ENCODE measurements at places on chromosomes 4 and X.
A peak's percentile ranks its signal among the peaks of the same experiment; 100 is the strongest.

DNA sequence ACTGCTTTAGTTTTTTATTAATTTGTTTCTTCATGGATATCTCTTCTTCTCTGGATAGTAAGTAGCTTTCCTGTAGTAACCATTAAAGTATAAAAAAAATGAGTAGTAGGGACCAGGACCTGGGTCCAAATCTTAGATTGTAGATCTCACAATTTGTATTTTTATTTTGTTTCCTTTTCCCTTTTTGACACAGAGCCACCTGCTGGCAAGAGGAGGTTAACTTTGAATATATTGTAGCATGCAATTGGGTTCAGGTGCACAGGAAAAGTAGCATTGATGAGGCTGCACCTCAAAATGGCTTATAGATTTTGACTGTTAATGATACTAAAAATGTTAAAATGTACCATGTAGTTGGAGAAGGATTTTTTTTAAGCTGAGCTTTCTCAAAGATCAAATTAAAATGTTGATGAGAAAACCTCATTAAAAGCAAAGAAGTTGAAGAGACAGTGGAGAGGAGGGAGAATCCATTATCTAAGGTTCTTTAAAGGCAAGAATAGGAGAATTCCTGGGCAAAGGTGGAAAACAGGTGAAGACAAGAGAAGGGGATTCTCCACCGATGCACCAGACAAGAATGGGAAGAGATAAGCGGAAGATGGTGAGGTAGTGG lies 48.3 kb upstream of the HPGDS start:
- DNase-seq, result peak; percentile 7

- DNase-seq, result no peak
Measured at GRCh38 chr4:8538703-8539567, 41.3 kb upstream of the GPR78 start.

GRCh38 chrX:129600981-129601424 lies 53.8 kb downstream of the APLN start:
- no peak for DNase-seq

DNA sequence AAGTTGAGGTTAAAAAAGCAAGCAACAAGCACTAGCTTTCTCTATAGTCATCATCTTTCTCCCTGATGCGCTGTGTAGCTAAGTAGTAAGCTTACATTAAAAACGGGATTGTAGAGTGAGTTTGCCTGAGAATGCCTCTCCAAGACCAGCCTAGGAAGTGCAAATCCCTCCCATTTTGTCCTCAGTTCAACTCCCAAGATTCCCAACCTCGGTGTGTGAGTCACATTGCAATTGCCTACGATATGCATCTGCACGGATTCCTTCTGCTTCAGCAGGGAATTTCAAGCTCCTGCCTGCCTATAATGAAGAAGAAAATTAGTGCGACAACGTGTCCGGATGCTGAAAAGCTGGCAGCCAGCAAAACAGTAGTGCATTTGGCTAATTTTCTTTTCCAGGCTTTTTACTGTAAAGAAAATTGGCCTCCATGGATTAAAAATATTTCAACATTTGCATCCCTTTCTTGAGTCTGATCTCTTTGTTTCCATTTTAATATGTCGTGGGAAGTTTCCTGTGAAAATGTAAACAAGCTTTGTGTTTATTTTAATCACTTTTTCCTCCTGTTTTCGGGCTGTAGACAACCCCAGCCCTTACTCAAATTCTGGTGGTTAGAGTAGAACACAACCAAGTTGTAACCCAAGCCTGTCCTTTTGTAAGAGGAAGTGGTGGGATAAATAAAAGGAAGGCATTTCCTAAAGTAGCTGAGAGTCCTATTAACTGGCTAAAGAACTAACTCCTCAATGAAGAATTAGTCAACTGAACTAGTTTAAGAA lies 58.4 kb upstream of the TET2 start:
- no peak for DNase-seq

- no peak for DNase-seq
Measured at GRCh38 chrX:112967341-112967740, 126.7 kb upstream of the AMOT start.

GRCh38 chr4:76594173-76594572 lies 159.1 kb downstream of the SHROOM3 start:
- DNase-seq, result no peak

DNA sequence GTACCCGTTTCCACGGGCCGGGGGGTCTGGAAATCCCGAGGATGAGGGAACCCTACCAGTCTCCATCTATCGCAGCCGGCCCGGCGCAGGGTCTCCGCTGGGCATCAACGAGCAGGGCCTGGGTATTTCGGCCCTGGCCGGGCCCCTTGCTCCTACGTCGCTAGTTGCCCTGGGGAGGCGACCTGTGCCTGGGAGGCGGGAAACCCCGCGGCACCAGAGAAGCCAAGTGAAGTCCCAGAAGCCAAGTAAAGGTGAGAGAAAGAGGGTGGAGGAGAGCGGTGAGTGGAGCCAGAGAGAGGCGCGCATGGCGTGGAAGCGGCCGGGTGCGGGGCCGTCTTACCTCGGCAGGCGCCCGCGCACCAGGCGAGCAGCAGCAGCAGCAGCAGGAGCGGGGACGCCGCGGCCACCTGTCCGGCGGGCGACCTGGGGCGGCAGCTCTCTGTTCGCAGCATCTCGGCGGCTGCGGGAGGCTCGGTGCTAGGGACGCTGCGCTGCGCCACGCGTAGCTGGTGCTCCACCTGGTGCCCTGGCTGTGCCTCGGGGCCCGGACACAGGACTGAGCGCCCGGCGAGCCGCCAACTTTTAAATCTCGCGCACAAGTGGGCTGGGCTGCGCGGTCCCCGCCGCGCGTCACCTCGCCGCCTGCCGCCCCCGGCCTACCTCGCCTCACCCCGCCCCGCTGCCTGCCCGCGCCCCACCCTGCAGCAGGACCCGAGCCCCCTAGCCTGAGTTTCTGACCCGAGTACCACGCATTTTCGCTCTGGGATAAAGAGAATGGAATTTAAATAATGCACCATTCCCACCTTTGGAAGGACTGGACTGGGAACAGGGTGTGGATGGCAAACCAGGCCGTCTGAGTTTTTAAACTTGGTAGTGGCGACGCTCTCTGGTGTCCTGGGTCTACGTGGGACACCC lies at the start of gene NMU:
TSS of gene NMU (minus strand) at position 558 of the 915 bp plus-strand sequence. CDS start at position 452, 106 bp downstream.
- DNase-seq, result peak; percentile 48

- no peak for DNase-seq
Measured at GRCh38 chr4:42101446-42101975, 50.9 kb downstream of the BEND4 start.

GRCh38 chr4:11073621-11074051 lies 355.1 kb downstream of the HS3ST1 start:
- DNase-seq, result no peak

DNA sequence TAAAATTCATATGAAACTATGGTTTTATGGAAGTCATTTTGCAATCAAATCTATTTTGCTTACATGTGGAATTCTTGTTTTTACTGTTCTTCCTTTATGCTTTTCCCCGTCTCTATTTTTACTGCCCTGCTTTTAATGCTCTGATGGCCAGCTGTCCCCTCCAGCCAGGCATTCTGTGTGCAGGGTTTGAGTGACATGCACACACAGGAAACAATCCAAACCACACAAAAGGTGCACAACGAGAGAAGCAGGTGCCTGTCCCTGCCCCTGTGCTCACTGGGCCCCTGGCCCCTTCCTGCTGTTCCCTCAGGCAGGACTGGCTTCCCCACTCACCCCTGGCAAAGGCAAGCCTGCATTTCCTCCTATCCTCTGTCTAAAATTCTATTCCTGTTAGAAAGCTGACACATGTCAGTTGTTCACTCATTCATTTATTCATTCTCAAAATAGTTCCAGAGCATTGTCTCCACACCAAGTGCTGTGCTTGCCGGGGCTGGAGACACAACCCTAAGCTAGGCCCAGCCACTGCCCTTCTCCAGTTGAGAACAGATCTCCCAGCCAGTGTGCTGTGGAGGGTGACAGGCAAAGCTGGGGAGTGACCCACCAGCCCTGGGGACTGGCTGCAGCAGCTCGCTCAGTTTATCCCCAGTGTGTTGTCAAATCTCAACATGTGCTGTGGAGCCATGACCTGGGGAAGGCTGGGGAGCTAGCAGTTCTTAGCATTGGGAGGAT lies 346.3 kb downstream of the FBXW7 start:
- DNase-seq, result no peak

DNA sequence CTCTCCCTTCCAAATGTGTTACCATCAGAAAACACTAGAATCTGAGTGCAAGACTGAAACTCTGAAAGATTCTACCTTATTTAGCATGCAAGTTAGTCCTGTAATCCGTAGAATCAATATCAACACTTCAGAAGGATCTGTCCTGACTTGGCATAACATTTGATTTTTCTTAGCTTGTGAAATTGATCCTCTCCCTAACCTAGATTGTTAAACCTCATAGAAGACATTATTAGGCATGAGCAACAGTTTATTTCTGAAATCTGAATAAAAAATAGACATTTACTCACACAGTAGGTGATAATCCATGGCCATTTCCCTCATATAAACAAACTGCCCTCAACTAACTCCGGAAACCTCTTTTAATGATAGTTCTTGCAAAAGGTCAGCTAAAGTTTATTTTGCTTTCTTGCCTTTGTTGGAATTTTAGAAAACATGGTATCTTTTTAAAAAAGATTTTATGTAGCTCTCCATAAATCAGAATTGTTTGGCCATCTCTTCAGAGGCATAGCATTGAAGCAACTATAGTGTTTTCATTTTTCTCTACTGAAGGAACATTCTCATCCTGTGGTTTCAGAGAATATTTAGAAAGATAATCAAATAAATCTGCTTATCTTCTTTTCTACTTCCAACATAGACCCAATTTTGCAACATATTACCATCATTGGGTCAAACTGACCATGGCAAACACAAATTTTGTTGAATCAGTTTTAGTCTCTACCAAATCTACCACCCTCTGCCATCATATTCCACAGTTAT lies 38.5 kb upstream of the PDLIM5 start:
- no peak for DNase-seq

GRCh38 chrX:153739754-153740486 lies 15.3 kb downstream of the ABCD1 start:
- no peak for DNase-seq

DNA sequence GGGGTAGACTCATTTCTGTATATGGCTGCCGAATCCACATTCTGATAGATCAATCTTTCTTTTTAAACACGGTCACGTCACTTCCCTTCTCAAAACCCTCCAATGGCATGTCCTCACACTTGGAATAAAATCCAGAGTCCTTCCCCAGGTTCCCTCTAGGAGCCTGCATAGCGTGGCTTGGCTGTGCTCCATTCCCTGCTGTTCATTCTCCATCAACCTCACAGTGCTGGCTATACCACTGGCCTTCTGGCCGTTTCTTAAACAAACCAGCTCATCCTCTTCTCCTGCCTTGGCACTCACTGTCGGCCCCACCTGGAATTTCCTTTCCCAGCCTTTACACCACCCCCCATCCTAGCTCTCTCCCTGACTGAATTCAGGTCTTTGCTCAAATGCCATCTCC lies 77.1 kb downstream of the RBM47 start:
- DNase-seq, result no peak

DNA sequence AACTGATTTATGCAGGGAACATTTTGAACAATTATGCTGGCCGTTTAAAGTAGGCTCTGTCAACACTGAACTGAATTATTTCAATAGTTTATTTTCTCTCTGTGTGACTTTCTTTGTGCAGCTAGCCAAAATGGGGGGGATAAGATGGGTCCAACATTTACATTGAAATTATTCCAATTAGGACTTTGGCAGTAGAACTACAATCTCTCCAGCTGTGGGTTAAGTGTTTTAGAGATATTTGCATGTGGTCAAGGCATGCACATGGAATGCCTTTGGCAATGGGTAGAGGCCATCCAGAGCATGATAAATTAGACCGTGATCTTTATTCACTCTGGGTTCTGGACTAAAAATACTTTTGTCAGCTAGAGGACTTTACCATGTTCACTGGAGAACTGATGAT lies 107.9 kb upstream of the ELOVL6 start:
- DNase-seq, result no peak

DNA sequence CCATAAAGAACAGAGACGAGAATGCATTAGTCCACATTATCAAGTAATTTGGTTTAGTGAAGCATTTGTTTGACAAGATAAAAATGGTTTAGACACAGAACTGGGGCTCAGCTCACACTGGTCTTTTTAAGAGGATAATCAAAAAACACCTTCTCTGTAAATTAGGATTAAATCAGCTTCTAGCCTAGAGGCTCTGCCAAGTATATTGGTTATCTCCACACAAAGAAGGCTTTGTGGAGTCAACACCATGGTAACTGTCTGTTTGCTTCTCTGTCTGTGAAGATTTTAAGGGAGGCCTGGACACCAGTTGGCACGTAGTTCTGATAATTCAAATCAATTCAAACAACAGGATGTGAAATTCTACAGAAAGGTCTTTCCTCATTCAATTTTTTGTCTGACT lies 687.0 kb downstream of the DMD start:
- DNase-seq, result no peak

DNA sequence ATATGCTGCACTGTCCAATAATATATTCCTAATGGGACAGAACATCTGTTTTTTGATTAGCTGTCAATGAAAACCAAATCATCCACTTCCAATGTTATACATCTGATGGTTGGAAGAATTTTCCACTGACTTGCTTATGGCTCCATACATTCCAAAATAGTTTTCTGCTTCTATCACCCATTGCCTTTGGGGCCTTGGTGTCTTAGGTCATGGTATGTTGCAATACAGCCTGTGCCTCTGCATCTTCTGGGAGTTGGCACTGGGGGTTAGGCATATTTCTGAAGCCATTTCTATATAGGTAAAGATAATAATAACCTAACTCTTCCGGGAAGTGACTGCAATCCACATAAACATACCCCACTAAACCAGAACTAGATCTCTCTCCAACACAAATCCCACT lies 53.2 kb upstream of the NR3C2 start:
- no peak for DNase-seq

GRCh38 chr4:81042578-81043365 lies 12.3 kb downstream of the BMP3 start:
- no peak for DNase-seq

DNA sequence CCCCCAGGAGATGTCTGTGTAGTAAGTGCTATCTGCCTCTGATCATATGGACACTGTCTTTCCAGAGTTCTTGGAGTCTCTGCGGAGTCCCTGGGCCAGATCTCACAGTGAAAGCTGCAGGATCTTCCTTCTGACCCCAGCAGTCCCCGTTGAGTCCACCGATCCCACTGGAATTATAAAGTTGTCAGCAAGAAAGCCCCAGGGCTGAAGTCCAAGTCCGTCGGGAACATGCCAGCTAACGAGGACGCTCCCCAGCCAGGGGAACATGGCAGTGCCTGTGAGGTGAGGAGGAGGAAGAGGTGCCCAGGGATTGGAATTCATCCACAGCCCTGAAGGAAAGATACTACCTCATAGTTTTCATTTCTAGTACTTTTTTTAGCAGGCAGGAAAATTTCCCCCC lies 9.3 kb downstream of the ZNF81 start:
- no peak for DNase-seq

DNA sequence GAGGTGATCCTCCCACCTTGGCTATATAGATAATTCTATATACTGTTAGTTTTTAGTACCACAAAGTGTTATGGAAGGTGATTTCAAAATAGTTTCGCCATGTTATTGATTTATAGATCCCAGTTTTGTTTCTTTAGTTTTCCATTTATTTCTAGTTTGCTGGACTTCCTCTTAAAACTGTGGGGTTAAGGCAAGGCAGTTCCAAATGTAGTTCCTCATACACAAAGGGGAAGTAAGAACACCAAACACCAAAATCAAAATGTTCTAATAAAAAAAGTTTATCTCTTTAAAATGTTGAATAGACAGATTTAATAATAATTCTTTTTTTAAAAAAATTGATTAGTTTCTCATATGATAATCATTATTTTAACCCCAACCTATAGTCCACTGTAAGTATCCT lies 6.8 kb upstream of the CISD2 start:
- no peak for DNase-seq

- peak; percentile 17 for DNase-seq
Measured at GRCh38 chr4:133483600-133484246, 334.6 kb downstream of the PCDH10 start.

- no peak for DNase-seq
Measured at GRCh38 chr4:103074744-103075434, 1.7 kb downstream of the SLC9B2 start.

- peak; percentile 49 for DNase-seq
Measured at GRCh38 chr4:183905593-183906488, 734 bp downstream of the STOX2 start.

Data from endothelial cell (in vitro differentiated cells).